ENCODE measurements at places on chromosomes 5 and 9. TPM values are rescaled to one million over a fixed set of nuclear protein-coding genes. Genes with fewer than 3 reads are reported as not detected.

The ENHO gene
- not detected for total RNA-seq

The SPDL1 gene
- total RNA-seq, result 2.2 TPM

The CDX1 gene
- not detected for total RNA-seq

The INSL4 gene
- not detected for total RNA-seq

The ENTPD8 gene
- 0.27 TPM for total RNA-seq

The CAVIN4 gene
- under 0.01 TPM for total RNA-seq

The DND1 gene
- total RNA-seq, result 0.54 TPM

The DCAF12 gene
- 21.3 TPM for total RNA-seq

The PCA3 gene
- total RNA-seq, result 0.54 TPM

The PROB1 gene
- total RNA-seq, result 2.4 TPM

The MATR3 gene
- 163 TPM for total RNA-seq

The PCDHA2 gene
- total RNA-seq, result under 0.01 TPM

The RMRP gene
- total RNA-seq, result 38,740 TPM

The ATP10B gene
- total RNA-seq, result not detected

The C9 gene
- total RNA-seq, result not detected

The CCDC183 gene
- total RNA-seq, result 1.6 TPM

The COL27A1 gene
- total RNA-seq, result 0.27 TPM

The SLC25A46 gene
- 38.8 TPM for total RNA-seq

The WDR31 gene
- total RNA-seq, result 3.2 TPM

The GMCL2 gene
- total RNA-seq, result not detected

The CENPP gene
- total RNA-seq, result 3.0 TPM

The MAMDC4 gene
- 1.1 TPM for total RNA-seq

The IFNB1 gene
- total RNA-seq, result under 0.01 TPM

The TAF1L gene
- under 0.01 TPM for total RNA-seq

The ANKDD1B gene
- total RNA-seq, result under 0.01 TPM

The NINJ1 gene
- total RNA-seq, result 63.8 TPM

The LECT2 gene
- total RNA-seq, result not detected

The CKMT2 gene
- total RNA-seq, result 0.27 TPM

The GRXCR2 gene
- not detected for total RNA-seq

The SLC23A1 gene
- 7.0 TPM for total RNA-seq
